ENCODE measurements at places on chromosomes 5 and 9.

DNA sequence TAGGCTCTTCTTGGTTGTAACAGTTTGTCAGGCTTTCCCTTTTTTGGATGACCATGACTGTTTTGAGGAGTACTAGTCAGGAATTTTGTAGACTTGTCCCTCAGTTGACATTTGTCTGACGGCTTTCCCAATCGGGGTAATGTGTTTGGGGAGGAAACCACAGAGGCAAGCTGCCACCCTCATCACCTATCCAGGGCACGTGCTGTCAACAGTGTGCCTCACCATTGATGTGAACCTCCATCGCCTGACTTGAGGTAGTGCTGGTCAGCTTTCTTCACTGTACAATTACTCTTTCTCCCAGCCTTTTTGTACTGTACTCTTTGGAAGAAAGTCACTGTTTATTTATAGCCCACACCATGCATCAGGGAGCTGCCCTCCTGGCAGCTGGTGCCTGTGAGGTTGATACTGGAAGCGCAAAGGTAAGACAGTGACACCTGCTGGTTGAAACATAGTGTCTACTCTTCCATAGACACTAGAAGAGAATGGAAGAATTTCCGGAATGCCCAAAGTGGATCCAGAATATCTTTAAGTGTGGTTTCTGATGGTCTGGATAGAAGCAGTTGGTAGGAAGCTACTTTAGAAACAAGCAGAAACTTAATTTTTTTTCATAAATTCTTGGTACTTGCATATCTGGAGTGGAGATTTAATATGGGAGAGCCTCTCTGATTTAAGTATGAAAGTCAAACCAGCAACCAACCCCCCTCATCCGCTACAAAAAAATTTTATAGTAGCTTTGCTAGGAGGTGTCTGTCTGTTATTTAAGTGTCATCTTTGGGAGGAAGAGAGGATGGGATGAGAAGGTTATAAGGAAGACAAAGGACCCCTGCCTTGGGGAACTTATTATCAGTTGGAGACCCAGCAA, 69.3 kb downstream of the SNX30 start:
- no peak for DNase-seq

DNA sequence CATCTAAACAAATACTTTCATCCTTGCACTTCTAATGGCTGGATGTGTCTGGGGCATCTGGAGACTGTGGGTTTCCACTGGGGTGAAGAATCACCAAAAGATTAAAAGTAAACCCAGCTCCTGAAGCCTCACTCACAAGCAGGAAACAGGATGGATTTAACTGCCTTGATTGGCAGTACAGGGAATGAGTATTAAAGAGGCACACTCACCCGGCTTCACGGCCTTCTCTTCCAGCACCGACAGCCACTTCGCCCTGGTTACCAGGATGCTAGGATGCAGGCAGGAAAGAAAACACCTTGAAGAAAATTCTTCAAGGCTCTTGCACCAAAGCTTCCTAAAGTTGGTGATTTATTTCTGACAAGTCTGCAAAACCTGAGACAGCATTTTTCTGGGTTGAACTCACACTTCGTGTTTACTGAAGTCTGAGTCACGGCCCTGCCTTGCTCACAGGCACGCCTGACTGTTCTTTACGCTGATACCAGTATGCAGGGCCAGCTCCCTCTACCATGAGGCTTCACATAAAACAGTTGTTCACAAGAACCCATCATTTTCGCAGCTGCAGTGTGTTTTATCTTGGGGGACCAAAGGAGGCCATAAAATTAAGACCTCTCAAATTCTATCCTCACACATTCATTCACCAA, 56.5 kb upstream of the ZNF354A start:
- no peak for DNase-seq

DNA sequence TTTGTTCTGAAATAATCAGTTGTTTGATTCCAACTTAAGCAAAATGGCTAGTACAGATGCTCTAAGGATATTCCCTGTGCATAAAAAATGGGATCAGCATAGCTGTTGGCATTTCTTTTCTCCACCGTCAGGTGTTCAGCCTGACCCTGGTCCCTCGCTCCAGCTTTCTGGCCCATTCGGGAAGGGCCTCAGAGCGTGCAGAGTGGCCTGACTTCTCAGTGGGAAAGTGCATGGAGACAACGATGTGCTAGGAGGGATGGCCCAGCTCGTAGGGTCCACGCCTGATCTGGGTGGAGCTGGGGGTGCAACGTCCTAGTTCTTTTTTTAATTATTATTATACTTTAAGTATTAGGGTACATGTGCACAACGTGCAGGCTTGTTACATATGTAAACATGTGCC, 319.1 kb upstream of the IRX4 start:
- DNase-seq: no peak

DNA sequence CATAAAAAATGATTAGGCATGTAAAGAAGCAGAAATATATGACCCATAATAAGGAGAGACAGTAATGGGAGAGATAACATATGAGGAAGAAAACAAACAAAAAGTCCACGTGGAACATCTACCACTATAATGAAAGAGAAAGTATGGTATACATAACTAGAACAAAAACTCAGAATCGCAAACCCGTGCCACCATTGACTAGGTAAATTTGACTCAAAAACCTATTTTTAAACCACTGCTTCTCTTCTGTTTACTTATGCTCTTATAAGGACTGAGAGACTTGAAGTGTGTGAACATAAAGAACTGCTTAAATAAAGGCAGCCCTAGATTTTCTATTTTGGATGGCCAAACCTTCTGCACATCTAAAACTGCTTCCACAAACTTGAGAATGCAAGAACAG, 330.7 kb downstream of the CAAP1 start:
- DNase-seq: no peak

DNA sequence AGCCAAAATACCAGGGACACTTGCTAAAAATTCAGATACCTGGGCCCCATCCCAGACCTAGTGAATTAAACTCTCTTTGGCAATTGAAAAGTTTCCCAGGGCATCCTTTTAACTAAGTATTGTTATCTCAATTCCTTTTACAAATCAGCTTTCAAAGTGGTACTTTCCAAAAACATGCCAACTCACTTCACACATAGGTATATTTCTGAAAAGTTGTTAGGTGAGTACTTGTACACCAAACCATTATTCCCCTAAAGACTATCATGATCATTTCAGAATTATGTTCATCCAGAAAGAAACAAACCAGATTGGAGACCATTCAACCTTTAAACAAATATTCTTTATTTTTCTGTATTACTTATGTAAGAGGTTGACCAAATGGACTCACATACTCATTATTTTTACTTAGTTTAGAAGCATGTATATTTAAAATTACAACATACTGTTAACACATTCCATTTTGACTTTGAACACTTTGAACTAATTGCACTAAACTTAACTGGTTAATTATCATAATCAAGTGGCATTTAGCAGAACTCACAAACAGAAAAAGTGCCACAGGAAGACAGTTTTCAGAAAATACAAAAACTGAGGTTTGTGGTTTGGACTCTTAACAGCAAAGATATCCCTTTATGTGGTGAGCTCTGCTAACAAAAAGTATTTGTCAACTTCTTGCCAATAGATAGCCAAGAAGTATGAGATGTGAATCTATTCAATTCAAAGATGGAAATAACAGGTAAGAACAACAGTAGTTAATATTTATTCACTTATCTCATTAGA, 40.7 kb downstream of the KIAA0825 start:
- DNase-seq: no peak

GRCh38 chr9:91978740-91979414, 28.8 kb upstream of the ROR2 start:
- no peak for DNase-seq

- no peak for DNase-seq
These were observed 27.5 kb downstream of the ADGRD2 start for GRCh38 chr9:124477648-124478285.

DNA sequence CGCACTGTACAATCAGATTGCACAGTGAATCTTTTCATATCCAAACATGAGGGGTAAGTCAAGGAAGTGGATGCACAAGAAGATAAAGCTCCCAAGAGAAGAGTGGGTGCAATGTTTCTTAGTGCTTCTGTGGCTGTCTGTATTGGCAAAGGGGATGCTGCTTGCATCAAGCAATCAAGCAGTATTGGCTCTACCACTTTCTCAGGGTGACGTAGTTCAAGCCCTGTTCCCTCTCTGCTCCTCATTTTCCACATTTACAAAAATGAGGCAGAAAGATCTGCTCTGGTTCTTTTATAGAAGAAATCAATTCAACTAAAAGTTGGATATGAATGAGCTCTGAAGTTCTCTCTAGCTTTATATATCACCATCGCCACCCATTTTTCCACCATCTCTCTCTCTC, 2.3 kb downstream of the TNFSF8 start:
- DNase-seq: no peak

- DNase-seq: no peak
These were observed 224.1 kb downstream of the CACNA1B start for GRCh38 chr9:138101444-138102234.

GRCh38 chr9:91690540-91691249, 259.3 kb downstream of the ROR2 start:
- no peak for DNase-seq

GRCh38 chr9:117704024-117704575, at the start of gene TLR4:
TLR4 (plus strand) TSS chr9:117704403; CDS start chr9:117704473, 70 bp downstream.
- DNase-seq: no peak

GRCh38 chr5:59832577-59833301, 60.8 kb downstream of the PDE4D start:
- no peak for DNase-seq

DNA sequence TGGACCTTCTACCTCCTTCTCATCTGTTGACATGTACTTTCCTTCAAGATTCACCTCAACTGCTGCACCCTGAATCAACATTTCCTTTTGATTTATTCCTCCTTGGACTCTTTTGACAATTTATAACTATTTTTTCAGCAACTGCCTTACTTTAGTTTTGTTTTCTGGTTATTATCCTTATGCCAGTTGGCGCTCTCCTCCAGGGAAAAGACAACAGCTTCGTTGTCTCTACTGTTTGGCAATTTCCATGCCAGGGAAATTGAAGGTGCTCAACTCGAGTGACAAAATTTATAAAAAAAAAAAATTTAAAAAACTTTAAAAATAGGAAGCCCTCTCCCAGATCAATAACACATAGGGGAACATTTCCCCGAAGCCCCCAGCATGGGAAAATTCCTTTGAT, 549.2 kb upstream of the DMAC1 start:
- DNase-seq: no peak

DNA sequence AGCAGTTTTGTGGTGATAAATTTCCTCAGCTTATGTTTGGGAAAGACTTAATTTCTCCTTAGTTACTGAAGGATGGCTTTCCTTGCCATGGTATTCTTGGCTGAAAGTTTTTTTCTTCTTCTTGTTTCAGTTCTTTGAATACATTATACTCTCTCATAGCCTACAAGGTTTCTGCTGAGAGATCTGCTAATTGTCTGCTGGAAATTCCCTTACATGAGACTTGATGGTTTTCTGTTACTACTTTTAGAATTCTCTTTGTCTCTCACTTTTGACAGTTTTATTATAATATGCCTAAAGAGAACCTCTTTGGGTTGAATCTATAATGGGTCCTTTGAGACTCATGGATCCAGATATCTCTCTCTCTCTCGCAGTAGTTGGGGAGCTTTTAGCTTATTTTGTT, 693.6 kb downstream of the PRELID2 start:
- no peak for DNase-seq

GRCh38 chr5:91155274-91155673, 227.8 kb downstream of the ARRDC3 start:
- DNase-seq: no peak

DNA sequence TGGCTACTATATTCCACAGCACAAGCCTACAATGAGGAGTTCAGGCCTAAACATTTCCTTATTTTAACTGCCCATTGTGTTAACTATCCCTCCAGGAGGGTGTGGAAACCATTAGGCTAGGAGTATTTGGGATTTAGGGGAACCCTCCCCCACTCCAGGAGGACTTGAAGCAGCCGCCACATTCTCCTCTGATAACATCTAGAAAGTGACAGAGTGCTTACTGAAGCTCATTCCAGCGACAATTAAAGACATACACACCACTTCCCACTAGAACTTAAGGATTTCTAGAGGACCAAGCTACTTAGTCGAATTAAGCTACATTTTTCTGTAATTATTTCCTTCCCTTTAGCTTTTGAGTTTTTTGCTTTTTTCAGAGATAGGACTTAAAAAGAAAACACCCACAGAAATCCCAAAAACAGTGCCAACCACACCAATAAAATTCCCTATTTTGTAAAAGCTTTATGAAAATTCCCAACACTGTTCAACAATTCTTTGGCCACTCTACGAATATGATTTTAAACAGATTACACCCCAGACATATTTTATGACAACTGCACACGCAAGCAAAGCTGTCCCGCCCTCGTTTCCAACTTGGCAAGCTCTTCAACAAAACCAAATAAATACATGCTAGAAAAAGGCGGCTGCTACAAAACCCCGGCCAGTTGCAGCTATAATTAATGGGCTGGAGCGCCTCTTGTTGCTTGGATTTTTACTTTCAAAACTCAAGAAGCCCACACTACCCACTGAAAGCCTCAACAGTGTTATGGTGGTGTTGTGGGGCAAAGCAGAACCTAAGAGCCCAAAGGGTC, 4.5 kb downstream of the ROR2 start:
- DNase-seq: no peak

- no peak for DNase-seq
These were observed 27.1 kb upstream of the MLLT3 start for GRCh38 chr9:20649381-20649780.

GRCh38 chr5:126311766-126312165, 111.4 kb upstream of the GRAMD2B start:
- no peak for DNase-seq

GRCh38 chr9:77770340-77770739, 122.2 kb upstream of the GNA14 start:
- DNase-seq: no peak

DNA sequence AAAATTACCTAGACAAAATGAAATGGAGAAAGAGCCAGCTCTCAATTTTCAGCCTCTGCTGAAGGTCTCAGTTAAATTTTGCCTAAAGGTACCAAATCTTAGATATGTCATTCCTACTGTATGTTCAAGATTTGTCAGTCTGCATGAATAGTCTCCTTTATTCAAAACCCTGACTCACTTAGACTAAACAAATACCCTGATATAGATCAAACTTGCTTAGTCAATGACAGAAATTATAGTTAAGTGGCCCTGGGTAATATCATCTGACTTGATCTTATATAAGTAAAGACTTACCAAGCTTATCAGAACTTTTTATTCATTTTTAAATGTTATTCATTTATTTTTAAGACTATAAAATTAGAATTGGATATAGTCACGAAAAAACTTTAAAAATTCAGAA, 12.2 kb downstream of the MEGF9 start:
- no peak for DNase-seq

DNA sequence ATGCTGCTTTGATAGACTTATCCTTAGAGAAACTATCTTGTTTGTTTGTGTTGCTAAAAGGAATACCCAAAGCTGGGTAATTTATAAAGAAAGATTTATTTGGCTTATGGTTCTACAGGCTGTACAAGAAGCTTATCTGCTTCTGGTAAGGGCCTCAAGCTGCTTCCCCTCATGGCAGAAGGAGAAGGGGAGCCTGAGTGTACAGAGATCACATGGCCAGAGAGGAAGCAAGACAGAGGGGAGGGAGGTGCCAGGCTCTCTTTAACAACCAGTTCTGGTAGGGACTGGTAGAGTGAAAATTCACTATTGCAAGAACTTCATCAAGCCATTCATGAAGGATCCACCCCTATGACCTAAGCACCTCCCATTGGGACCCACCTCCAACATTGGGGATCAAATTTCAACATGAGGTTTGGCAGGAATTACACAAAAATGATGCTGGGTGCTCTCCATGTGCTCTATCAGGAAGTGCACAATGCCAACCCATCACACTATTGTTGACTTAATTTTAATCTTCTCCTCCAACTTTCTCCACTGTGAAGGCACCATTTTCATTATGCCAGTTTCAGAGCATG, 115.1 kb upstream of the SHB start:
- no peak for DNase-seq

Measured in stimulated activated CD8-positive, alpha-beta memory T cell treated with anti-CD3 and anti-CD28 coated beads, Interleukin-4, amount 100 ng/mL, for 24 hours (primary cell).